ENCODE measurements at places on chromosomes 3 and 15. TPM values are rescaled to one million over a fixed set of nuclear protein-coding genes. Genes with fewer than 3 reads are reported as not detected.

DNA sequence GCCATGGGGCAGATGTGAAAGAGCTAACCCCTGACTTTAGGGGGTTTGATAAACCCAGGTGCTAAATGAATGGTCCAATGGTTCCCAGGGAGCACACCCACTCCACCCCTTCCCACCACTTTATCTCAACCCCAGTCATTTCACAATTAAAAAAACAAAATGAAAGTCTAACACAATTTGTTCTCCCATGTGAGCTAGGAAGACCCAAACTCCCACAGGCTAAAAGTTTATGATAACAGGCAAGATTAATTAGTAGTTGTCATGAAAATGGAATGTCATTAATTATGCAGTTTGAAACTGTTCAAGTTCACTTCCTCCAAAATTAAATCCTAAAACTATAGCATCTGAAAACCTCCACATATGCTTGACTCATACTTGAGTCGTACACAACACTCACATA is 63.3 kb upstream of the TPM1 start:
- DNase-seq = no peak

GRCh38 chr15:60091911-60092310 is 87.8 kb downstream of the FOXB1 start:
- no peak for DNase-seq

DNA sequence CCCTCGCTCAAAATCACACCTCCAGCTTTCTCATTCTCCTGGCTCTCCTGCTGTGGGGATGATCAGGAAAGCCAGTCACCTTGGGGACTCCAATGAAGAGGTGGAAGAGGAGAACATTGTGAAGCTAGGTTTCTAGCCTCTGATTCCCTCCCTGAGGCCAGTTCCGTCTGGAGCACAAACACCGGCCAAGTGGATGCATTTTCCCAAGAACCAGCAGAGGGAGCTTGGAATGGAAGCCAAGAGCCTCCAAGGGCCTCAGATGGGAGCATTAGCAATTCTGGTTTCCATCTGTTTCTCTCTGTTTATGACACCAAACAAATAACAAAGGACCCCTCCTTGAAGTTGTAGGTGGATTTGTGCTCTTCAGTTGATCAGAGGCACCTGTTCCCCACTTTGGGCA is 40.6 kb upstream of the NMNAT3 start:
- no peak for DNase-seq

GRCh38 chr15:82968066-82968465 is 15.5 kb upstream of the HOMER2 start:
- DNase-seq = no peak

- no peak for DNase-seq
Observed at GRCh38 chr3:154040283-154040682, 80.9 kb upstream of the ARHGEF26 start.

- no peak for DNase-seq
Observed at GRCh38 chr3:190495796-190496195, 18.1 kb upstream of the IL1RAP start.

- DNase-seq = no peak
Observed at GRCh38 chr3:81549831-81550230, 211.6 kb downstream of the GBE1 start.

- DNase-seq = no peak
Observed at GRCh38 chr3:152549263-152549662, 280.5 kb downstream of the MBNL1 start.

DNA sequence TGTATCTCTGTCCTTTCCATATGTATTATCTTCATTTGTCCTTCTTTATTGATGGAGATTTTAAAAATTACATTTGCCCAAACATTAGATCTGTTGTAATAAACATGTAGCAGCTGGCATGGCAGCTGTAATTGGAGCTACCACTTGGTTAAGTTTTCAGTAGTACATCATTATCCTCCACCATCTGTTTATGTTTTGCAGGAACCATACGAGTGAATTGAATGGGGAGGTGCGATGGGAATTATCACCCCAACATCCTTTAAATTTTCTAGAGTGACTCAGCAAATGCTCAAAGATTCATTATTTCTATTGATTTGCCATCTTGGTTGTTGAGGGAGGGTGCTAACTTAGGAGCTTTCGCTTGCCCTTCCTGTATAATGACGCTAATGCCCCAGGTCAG is 32.6 kb upstream of the NOX5 start:
- no peak for DNase-seq

DNA sequence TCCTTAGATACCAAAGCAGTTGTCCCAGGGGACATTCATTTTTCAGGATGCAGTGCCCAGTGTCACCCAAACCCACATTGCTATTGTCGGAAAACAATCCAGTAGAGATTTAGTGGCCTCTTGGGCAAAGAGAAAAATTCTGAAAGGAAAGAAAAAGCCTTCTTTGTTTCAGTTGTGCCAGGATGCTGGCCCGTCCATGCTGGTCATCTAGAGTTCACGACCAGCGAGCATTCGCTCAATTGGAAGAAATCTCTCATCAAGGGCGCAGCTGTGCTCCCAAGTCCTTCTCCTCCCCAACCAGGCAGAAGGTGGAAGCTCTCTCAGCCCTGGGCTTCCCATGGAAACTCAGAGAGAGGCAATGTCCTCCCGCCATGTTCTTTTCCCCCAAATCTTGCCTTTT is 123.7 kb downstream of the MTHFS start:
- DNase-seq = no peak

- DNase-seq = no peak
Observed at GRCh38 chr15:67037694-67038093, 27.7 kb upstream of the SMAD3 start.

DNA sequence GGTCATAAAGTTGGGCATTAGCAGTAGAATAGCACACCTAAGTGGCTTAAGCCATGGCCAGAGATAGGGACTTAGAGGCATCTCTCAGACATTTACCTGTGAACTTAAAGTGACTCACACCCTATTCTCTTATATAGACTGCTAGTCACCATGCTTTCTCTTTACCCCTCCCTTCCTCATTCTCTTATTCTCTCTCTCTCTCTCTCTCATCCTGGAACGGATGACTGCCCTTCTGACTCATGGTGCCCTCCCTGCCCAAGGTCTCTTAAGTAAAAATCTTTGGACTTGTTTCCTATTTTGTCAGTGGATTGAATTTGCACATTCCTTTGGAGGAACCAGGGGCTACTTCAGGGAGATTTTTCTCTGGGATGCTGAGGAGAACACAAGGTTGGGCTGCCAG is 58.8 kb downstream of the NPAP1 start:
- DNase-seq = no peak

- DNase-seq = no peak
Observed at GRCh38 chr3:4196506-4197147, 106.5 kb upstream of the SETMAR start.

- DNase-seq = no peak
Observed at GRCh38 chr3:38722781-38723568, 73.5 kb upstream of the SCN5A start.

- no peak for DNase-seq
Observed at GRCh38 chr15:75123395-75123794, 78.3 kb upstream of the C15orf39 start.

DNA sequence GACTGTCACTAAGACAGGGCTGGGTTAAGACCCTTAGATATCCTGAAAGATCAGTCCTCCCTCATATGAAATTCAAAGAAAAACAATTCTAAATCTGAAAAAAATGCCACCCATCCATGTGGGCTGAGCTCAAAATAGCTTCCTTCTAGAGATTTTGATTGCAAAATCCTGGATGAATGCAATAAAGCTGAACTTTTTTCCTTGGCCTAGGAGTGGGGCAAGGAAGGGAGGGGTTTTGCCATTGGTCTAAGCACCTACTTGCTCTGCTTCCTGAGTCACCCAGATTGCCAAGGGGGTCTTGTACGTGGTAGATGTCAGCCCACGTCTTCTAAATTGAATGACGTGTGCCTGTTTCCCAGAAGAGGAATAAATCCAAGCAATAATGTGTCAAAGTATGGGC is 15.3 kb upstream of the SMAD3 start:
- DNase-seq = no peak

DNA sequence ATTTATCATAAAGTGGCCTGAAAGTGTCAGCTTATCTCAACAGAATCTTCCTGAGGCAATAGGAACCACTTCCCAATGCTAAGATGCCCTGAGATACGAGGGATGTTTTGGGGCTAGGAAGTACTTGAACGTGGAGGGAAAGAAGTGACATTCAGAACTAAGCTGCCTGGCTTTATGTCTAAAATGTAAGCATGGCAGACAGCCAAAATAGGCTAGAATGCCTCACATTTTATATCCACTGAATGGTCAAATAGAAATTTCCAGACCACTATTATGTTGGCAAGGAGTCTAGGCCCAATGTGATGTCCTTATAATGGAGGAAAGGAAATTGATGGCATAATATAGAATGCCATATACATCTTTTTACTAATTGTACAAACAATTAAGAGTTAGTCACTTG is 154.9 kb downstream of the PEX5L start:
- no peak for DNase-seq

- DNase-seq = peak; percentile 36
Observed at GRCh38 chr3:169764312-169764881, 463 bp downstream of the TERC start.

DNA sequence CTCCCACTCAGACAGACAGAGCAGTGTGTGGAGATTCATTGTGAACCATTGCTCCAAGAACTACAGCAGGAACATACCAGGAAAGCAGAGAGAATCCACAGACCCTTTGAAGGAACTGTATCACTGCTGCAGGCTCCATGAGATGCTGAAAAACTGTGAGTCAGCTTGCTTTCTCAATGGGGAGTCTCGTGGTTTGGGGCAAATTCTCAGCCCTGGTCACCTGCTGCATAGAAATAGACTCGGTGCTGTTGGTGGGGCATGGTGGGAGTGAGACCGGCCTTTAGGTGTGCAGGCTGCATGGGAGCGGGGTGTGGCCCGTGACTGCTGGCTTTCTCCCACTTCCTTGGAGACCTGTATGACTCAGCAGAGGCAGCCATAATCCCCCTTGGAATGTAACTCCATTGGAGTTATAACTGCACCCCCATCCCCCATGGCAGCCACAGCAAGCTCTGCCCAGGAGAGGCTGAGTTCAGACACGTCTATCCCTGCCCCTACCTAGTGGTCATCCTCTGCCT is 35.6 kb downstream of the ALCAM start:
- no peak for DNase-seq

DNA sequence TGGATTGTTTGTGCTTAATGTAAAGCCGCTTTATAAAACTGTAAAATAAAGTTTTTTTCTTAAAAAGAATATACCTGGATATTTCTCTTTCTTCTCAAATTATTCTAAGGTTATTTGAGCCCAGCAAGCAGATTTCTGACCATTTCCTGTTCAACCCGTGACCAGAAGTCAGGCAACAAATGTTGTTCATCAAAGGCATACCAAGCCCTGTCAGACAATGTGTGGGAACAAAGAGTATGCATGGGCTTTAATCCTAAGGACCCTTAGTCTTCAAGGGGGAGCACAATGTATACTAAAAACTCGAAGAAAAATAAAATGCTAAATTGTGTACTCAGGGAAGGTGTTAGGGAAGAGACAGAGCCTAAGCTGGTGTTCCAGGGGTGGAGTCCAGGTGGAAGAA is 26.6 kb upstream of the PAQR5 start:
- no peak for DNase-seq

DNA sequence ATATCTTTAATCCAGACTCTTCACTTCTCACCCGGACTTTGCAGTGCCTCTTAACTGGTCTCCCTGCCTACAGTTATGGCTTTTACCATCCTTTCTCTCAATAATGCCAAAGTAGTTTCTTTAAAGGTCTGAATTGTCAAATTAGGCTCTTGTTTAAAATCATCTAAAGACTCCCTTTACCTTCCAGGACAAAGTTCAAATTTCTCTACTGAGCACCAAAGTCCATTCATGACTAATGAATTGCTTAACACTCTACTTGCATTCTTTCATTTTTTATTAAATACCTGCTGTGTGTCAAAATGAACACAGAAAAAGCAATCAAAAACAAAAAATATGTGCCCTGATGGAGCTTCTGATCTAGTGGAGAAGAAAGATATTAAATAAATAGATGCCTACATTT is 472.4 kb upstream of the UBE2E2 start:
- DNase-seq = no peak

GRCh38 chr3:194373028-194373427 is 3.5 kb upstream of the LRRC15 start:
- DNase-seq = no peak

- no peak for DNase-seq
Observed at GRCh38 chr15:49215768-49216739, 46.0 kb downstream of the GALK2 start.

DNA sequence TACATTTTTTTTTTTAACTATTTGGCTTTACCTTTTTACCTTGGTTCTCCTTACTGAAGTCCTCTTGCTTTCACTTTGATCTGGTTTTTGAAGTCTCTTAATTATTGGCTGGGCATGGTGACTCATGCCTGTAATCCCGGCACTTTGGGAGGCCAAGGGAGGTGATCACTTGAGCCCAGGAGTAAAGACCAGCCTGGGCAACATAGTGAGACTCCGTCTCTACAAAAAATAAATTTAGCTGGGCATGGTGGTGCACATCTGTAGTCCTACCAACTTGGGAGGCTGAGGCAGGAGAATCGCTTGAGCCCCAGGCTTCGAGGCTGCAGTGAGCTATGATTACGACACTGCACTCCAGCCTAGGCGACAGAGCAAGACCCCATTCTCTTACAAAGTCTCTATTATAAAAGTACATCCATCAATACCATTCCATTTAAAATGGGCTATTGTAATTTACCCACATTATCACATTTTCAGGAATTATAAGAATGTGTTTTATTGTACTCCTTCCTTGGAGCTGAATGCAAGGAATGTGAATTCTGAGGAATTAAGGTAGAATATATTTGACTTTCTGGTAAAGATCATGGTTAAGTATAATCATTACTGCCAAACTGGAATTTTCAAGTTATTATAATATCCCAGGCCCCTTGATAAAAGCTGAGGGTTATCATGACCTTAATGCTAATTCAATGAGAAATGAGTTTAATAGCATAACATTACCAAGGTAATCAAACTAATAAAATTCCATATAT is 49.0 kb downstream of the MSL2 start:
- no peak for DNase-seq

- no peak for DNase-seq
Observed at GRCh38 chr3:128237348-128238183, 84.3 kb downstream of the EEFSEC start.

Gene ACSBG1
- polyA plus RNA-seq = 1.4 TPM

Gene SOX2
- polyA plus RNA-seq = 0.35 TPM

Gene KBTBD12
- polyA plus RNA-seq = 0.81 TPM

Gene CAV3
- polyA plus RNA-seq = 0.76 TPM

Gene NMB
- polyA plus RNA-seq = 5.1 TPM

Gene KCNH8
- 1.4 TPM for polyA plus RNA-seq

Gene USF3
- 20.5 TPM for polyA plus RNA-seq

Gene GP5
- polyA plus RNA-seq = 0.65 TPM

Gene GRM7
- 2.5 TPM for polyA plus RNA-seq

Gene OR5K2
- polyA plus RNA-seq = 0.18 TPM

Gene SKIL
- 39.8 TPM for polyA plus RNA-seq

Gene LRTM1
- not detected for polyA plus RNA-seq

Gene USP13
- polyA plus RNA-seq = 14.2 TPM

Gene SPESP1
- polyA plus RNA-seq = 5.5 TPM

Gene ZMYND10
- polyA plus RNA-seq = 3.7 TPM

Gene SNURF
- polyA plus RNA-seq = 46.5 TPM

Gene TGM4
- 0.03 TPM for polyA plus RNA-seq

Gene CHCHD4
- polyA plus RNA-seq = 16.5 TPM
